C1 segment of cervical spinal cord (tissue), 14 donors: ENCODE measurements at places on chromosomes 6 and 20.

DNA sequence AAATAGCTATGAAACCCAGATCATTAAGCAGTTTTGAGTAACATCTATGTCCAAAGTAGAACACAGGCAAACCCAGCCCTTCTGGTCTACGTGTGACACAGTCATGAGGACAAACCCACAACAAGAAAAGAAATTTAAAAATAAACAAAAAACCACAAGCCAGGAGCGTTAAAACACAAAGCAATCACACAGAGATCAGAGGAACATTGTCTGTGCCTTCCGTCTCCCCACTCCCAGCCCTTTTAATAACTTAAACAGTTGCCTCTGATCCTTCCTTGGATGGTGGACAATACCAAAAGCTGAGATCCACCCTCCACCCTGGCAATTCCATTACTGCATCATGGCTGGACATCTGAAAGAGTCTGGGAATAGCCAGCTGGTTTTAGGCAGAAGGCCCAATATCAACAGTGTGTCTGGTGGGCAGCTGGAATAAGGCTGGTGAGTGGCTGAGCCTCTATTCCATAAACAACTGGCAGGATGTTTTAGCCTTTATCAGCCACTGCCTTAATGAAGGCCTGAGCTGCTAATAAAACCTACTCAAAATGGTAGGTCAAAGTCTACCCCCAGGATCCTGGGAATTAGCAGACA is 15.7 kb upstream of the LAMA4 start:
- no peak for DNase-seq

- DNase-seq, result peak; percentile 66
Observed at GRCh38 chr6:36947570-36948351, 6.8 kb upstream of the PI16 start.

GRCh38 chr6:11494786-11495564 is 42.6 kb upstream of the TMEM170B start:
- no peak for DNase-seq

DNA sequence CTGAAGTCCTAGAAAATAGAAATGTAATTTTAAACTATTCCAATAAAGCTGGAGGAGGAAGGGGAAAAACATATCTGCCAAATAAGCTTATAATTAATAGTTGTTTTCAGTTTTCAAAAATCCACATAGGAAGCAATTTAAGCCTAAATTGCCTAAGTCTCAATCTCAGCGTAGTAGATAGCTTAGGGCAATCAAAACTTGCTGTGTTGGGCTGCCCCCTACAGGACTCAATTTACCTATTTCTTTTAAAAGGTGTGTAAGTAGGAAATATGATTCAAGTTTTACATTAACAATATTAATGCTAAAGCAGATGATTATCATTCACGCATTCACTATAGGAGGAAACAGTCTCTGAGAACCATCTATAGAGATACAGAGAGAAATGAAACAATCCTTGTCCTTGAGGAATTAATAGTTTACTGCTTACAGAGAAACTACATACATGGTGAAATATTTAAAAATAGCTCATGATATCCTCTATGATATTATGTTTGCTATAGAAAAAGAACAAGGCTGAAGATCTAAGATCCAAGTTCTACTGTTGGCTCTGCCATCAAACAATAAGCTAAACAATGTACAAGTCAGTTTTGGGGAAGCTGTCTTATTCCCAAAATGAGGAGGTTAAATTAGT is 102.1 kb downstream of the ATG5 start:
- DNase-seq, result peak; percentile 1

DNA sequence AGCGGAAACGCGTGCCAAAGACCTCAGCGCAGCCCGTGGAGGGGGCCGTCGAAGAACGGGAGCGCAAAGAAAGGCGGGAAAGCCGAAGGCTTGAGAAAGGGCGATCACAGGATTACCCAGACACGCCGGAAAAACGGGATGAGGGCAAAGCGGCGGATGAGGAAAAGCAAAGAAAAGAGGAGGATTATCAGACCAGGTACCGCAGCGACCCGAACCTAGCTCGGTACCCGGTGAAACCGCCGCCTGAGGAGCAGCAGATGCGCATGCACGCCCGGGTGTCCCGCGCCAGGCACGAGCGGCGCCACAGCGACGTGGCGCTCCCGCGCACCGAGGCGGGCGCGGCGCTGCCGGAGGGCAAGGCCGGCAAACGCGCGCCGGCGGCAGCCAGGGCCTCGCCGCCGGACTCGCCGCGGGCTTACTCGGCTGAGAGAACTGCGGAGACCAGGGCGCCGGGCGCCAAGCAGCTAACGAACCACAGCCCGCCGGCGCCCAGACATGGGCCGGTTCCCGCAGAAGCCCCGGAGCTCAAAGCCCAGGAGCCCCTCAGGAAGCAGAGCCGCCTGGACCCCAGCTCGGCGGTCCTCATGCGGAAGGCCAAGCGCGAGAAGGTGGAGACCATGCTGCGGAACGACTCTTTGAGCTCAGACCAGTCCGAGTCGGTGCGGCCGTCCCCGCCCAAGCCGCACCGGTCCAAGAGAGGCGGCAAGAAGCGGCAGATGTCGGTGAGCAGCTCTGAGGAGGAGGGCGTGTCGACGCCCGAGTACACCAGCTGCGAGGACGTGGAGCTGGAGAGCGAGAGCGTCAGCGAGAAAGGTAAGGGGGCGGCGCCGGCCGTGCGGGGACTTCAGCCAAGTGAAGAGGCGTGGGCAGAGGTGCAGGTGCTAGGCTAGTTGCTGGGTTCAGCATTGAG is 296.2 kb downstream of the RIMS1 start:
- peak; percentile 29 for DNase-seq
